Stimulated activated CD8-positive, alpha-beta memory T cell treated with anti-CD3 and anti-CD28 coated beads, Interleukin-2, amount 100 ng/mL, for 1 hour (primary cell): ENCODE measurements at places on chromosomes 2 and 18.

DNA sequence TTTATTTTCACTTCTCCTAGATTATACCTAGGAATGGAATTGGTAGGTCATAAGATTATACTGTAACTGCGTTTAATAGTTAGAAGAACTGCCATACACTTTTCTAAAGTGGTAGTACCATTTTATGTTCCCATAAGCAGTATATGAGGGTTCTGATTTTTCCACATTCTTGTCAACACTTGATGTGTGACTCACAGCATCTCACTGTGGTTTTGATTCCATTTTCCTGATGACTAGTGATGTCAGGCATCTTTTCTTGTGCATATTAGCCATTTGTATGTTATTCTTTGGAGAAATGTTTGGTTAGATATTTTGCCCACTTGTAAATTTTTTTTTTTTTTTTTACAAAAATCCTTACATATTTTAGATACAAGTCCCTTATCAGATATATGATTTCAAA is 2.3 kb downstream of the DCAF17 start:
- no peak for DNase-seq

DNA sequence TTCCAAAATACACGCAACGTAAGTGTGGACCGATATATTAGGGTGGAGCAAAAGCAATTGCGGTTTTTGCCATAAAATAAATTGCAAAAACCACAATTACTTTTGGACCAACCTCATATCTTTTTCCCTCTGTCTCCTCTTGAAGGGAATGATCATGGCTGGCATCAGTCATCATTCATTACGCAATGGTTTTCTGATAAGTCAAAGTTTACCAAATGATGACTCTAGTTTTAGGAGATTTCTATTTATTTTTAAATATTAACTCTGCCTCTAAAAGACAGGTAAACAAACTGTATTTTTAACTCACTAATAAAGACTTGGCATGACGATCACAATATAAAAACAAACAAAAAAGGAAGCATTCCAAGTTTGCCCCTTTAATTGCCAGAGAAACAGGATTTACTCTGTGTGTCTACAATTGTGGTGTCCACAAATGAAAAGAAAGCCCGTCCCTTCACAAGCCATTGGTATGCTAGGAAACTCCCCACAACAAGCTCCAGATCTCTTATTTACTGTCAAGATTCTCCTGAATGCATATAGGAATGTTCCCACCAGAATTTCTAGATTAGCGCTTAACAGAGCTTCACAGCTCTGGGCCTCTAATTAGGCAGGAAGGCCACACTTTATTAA is 61.3 kb downstream of the IRS1 start:
- no peak for DNase-seq

DNA sequence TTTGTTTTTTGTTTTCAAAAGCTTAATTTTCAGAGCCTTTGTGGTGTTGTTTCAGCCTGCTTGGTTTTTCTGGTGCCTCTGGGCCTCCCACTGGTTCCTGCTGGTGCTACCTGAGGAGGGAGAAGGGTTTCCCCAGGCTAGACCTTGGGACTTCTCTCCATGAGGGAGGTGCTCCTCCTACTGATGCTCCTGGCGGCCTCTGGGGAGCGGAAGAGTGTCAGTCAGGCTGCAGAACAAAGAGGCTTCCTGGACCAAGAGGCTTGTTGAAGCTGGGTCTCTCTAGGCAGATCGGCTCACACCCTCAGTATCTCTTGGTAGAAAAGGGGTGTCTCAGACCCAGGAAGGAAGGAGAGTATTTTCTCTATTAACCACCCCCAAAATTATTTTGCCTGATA is 32.2 kb downstream of the RFX8 start:
- DNase-seq, result no peak

GRCh38 chr2:182668671-182669070 is 47.4 kb upstream of the DNAJC10 start:
- DNase-seq, result no peak

GRCh38 chr2:100940766-100941645 is 61.1 kb upstream of the RPL31 start:
- DNase-seq, result no peak

DNA sequence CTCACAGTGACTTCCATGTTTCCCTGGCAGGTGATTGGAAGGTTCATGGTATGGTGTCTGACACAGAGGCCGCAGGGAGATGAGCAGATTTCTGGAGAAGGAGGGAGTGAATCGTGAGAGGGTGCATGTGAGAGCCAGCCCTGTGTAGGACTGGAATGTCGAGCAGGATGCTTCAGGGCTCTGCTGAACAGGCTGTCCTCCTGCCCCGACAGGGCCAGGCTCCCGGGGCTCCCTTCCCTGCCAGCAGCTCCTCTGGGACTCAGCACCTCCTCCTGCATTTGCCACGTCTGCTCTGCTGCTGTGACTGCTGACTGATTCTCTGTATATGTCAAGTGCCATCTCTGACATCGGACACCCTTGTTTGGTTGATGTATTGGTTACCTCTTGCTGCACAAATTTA is 38.5 kb upstream of the INHBB start:
- DNase-seq, result no peak

DNA sequence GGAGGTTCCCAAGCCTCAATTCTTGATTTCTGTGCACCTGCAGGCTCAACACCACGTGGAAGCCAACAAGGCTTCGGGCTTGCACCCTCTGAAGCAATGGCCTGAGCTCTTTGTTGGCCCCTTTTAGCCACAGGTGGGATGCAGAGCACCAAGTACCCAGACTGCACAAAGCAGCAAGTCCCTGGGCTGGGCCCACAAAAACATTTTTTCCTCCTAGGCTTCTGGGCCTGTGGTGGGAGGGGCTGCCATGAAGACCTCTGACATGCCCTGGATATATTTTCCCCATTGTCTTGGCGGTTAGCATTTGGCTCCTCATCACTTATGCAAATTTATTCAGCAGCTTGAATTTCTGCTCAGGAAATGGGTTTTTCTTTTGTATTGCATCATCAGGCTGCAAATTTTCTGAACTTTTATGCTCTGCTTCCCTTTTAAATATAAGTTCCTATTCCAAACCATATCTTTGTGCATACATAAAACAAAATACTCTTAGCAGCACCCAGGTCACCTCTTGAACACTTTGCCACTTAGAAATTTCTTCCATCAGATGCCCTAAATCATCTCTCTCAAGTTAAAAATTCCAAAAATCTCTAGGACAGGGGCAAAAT is 9.0 kb upstream of the MATN3 start:
- no peak for DNase-seq

DNA sequence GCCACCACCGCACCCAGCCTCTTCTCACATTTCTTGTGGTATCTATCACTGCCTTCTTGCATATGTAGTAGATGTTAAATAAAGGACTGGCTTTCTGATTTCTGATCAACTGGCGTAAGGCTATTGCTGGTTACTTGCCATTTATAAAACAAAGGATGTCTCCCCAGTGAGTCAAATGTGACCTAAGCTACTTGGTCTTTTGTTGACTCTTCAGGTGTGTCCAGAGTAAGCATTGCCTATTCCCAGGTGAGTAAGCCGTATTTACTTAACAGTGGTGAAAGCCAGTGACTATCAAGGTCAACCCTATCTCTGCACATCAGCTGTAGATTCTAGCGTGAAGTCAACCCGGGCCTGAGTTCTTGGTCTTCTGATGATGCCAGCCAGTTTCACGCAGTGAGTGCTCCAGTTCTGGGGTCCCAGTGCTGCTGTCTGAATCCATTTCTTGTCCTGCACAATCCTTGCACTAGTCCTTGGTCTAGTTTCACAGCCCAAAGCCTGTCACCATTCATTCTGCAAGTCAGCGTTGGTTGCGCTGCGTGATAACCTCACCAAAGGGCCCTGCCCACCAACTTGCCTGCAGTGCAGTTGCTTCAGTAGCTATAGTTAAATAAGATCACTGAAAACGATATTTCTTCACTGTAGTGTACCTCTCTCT is 120.2 kb downstream of the GBX2 start:
- no peak for DNase-seq

DNA sequence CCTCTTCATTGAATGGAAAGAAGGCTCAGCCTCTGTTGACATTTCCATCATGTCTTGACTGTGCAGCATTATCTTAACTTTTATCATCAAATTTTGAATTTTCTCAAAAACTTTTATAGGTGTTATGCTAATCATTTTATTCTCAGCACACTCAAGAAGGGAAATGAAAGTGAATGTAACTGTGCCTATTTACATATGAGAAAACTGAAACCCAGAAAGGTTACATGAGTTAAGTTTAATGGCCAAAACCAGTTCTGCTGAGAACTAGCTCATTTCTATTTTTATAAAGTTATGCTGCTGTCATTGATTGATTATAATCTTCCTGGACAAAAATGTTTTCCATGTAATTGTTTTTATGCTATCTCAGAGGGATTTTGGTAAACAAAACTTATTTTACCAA is 618.8 kb upstream of the NRXN1 start:
- no peak for DNase-seq

DNA sequence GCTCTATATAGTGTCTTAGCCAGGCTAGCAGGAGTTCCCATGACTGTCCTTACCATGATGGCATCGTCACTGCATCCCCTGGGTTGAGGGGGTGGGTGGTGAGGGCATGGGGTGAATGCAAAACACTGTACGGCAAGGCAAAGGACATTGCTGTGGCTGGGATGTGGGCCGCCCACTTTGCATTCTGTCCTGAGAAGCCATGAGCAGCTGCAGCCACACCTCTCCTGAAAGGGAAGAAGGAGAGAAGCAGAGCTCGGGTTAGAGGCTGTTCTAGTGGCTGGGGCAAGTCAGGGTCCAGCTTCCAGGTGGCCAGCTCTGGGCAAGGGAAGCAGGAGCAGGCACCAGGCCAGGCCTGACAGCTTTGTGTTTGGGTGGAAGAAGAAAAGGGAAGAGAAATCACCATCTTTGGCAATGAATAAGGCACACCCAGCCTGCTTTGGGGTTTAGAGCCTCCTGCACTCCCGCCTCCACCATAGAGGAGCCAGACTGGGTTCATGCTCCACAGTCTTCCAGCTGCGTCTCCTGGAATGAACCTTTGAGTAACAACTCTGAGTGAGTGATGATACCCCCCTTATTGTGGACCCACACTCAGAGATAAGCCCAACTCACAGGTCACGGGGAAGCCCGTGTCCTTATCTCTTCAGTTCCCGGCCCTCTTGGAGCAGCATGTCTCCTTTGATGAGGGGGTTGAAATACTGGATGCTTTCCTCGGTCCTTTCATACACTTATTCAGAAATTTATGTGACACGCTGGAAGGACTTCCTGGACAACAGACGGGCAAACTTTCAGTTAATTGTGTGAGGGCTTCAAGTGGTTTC is 63.4 kb downstream of the INPP4A start:
- DNase-seq, result no peak

- no peak for DNase-seq
Observed at GRCh38 chr2:26740890-26741302, 23.2 kb upstream of the SLC35F6 start.

- DNase-seq, result no peak
Observed at GRCh38 chr18:44586782-44587524, 93.7 kb upstream of the SETBP1 start.

DNA sequence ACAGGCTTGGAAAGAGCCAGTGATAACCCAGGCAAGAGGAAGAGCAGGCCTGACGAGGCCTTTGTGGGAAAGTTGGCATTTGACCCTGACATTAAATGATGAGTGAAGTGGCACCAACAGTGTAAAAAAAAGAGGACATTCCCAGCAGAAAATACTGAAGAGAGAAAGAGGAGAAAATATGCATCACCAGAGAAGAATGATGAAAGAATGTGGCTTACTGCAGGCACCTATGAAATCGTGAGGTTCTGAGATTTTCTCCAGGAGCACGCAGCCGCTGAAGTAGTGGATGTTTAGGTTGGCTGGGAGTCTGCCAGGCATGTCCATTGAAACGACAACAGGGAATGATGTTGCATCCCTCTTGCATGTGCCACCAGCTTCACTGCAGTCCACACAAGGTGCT is 13.8 kb downstream of the EHD3 start:
- DNase-seq, result no peak

DNA sequence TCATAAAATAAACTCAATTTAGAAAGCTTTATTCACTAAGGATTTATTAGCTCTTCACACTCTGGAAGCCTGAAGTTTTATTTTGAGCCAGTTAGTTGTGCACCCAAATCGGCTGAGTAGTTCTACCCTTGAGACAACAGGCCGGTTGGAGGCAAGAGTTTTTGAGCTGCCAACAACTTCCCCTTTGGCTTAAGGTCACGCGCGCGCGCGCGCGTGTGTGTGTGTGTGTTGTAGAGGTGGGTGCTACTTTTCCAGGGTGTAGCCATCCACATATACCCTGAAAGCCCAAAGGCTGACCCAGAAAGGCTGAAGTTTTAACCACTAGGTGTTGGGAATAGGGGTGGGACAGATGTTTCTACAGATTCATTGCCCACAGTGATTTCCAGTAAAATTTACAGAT is 150.2 kb upstream of the LHCGR start:
- no peak for DNase-seq

DNA sequence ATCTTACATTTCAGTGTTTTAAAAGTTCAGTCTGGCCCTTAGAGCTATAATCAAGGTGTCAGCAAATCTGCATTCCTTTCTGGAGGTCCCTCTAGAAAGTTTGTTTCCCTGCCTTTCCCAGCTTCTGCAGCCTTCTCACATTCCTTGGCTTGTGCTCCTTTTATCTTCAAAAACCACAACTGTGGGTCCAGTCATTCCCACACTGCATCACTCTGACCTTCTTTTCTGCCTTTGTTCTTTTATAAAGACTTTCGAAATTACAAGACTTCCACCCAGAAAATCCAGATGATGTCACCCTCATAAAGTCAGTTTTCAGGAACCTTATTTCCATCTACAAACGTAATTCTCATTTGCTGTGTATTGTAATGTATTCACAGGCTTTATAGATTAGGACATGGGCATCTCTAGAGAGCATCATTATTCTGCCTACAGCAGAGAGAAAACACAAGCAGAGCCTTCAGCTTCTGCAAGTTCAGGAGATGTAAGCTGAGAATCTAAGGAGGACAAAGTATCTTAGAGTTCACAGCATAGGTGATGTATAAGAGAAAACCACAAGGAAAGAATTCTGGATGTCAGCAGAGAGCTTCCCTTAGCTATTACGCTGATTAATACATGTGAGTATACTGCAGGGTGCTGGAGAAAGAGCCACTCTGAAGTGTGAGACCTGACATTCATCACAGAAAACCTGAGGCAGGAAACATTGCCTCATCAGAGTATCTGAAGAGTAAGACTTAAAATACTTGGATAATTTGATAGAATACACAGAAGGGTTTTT is 1100.2 kb downstream of the CBLN2 start:
- no peak for DNase-seq

DNA sequence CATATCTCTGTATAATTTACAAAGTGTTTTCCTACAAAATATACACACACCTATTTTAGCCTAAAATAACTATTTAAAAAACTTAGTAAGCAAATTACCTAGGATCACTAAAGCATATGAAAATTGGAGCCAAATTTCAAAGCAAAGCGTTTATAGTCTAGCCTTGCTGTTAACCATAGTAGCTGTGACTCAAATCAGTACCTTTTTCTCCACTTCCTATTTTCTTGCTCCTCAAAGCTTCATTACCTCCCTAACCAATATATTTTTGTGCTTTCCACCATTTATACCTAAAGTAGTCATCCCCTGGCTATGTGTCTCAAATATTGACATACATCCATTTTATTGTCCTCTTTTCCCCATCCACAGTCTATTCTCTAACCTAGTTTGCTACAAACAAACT is 73.1 kb downstream of the ERBB4 start:
- no peak for DNase-seq
